ENCODE measurements at places on chromosomes 16 and 17.
A peak's percentile ranks its signal among the peaks of the same experiment; 100 is the strongest.

DNA sequence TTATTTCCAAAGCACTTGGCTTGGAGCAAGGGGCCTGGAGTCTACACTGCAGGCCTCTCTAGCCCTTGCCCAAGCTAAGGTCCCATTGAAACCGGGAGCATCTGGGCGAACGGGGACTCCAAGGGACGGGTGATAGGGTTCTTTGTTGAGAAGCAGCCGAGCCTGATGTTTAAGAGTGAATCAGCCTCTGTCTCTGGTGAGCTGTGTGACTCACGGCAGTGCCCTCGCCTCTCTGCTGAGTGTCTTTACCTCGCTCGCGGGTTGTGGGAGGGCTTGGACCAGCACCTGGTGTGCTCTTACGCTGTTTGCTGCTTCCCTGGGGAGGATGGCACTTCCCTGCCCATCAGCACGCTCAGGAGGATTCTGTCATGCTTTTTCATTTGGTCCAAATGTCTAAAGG is 1.3 kb downstream of the HGS start:
- no peak for DNase-seq

- DNase-seq = peak; percentile 77
Observed at GRCh38 chr16:592518-593306, 2.8 kb downstream of the RAB40C start.

DNA sequence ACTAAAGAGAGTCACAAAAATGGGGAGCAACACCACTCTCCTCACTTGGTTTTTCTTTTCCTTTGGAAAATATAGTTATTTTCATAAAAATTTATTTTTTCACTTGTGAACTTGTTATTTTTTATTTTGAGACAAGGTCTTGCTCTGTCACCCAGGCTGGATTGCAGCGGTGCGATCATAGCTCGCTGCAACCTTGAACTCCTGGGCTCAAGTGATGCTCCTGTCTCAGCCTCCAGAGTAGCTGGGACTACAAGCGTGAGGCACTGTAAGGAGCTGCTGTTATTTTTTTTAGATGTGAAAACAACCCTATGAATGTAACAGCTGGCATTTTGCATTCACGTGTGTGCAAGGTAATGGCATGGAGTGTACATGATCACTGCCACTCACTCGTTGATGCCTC is 24.9 kb downstream of the LRRC75A start:
- DNase-seq = no peak

GRCh38 chr16:11609474-11610120 is 22.9 kb upstream of the LITAF start:
- no peak for DNase-seq

DNA sequence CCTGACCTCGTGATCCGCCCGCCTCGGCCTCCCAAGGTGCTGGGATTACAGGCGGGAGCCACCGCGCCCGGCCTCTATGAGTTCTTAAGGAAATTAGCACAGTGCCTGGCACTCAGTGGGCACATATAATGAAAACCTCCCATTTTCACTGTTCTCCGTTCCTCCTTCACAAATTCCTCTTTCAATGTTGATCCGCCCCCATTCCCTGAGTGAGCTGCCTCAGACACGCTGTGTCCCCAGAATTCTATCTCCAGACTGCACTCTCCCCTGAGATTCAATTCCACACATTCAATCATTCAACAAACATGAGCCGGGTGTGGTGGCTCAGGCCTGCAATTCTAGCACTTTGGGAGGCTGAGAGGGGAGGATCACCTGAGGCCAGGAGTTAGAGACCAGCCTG is 7.0 kb downstream of the P2RX1 start:
- DNase-seq = no peak

DNA sequence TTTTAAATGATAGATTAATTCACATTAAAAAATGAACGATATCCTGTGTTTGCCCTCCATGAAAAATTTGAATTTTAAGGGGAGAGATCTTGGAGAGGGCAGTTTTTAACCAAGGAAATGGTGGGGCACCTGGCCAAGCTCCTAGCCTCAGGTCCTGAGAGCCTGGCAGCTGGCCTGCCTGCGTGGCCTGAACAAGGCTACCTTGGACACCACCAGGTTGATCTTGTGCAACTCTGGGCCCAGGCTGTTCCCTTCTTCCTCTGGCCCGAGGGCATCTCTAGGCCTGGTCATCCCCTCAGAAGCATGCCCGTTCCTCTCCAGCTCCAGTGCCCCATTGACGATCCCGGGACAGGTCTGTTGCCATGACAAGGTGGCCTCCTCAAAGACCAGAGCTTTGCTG is 33.4 kb upstream of the LONP2 start:
- DNase-seq = no peak

- no peak for DNase-seq
Observed at GRCh38 chr17:50589095-50589705, 28.7 kb downstream of the CACNA1G start.

GRCh38 chr16:26672206-26672605 is 394.5 kb upstream of the C16orf82 start:
- DNase-seq = no peak

DNA sequence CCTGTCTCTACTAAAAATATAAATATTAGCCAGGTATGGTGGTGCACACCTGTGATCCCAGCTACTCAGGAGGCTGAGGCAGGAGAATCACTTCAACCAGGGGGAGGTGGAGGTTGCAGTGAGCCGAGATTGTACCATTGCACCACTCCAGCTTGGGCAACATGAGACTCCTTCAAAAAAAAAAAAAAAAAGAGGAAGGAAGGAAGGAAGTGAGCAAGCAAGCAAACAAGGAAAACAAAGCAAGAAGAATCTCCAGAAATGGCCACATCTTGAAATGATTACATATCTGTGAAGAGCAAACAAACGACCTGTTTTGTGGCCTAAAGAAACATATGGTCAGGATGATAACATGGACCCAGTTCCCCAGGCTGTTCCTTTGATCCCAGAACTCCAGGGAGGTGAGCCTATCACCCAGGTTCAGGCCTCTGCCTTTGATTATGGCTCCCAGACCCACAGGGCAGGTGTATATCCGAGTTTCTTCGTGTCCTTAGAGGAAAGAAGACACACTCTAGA is 8.9 kb downstream of the ACOX1 start:
- DNase-seq = no peak

DNA sequence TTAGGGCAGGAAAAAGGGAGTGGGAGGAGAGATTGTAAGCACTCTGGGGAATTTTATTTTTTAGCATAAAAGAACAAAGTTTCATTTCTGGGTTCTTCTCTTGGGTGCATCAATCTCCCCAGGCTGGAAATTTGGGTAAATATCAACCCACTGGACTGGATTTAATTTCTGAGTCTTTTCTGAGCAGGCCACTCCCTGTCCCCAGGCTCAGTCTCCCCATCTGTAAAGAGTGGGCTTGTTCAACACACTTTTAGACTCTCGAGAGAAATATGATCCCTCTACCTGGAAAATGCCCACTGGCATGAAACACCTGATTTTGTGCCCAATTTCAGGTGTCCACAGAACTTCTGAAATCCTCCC is 617 bp upstream of the VTN start:
- no peak for DNase-seq

DNA sequence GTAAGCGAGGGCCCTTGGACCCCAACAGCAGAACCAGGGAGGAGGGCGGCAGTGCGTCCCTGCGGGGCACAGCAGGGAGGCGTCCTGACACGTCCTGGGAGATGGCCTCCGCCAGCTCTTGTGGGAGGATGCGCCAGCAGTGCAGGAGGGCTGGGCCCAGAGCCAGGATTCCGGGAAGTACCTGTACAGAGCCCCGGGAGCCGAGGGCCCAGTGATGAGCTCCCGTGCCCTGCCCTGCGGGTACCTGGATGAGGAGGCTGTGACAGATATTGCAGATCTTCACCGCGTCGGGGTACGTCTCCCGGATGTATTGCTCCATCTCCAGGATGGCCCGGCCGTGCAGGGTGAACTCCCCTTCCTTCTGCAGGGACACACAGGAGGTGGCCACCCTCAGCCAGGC is 23.1 kb downstream of the KDM8 start:
- DNase-seq = no peak

- peak; percentile 27 for DNase-seq
Observed at GRCh38 chr17:77011173-77012011, 129.4 kb upstream of the SEC14L1 start.

- no peak for DNase-seq
Observed at GRCh38 chr16:22030087-22030812, 22.3 kb downstream of the MOSMO start.

- no peak for DNase-seq
Observed at GRCh38 chr17:74749279-74750038, 1.0 kb downstream of the NHERF1 start.

GRCh38 chr16:89446136-89446974 is 44.0 kb downstream of the ANKRD11 start:
- no peak for DNase-seq

DNA sequence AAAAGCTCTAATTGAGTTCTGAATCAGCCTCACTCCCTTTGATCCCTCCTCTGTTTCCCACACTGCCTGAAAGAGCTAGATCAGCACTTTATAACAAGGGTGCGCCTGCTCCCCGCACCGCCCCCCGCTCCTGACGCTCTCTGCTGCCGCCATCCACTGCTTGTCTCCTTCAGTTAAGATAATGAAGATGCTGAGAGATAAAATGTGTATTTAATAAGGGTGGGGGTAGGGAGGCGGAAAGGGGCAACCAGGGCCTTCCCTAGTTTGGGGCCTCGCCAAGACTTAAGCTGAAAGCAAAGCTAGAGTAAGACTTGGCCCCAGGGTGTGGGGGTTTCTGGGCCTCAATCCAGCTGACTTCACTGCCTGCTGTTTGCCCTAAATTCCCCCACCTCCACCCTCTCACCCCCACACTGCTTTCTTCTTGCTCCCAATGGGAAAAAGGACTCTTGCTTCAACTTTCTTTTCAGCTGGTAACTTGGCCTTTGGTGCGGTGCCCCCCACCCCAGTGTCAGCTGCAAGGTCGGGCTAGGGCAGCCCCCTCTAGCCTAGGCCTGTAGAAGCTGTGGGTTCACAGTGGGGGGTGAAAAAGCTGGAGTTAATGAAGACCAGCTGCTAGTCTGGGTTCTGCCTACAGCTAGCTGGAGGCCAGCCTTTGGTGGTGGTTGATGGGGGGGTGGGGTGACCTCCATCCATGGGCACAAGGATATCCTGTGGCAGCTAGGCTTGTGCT is 1.8 kb upstream of the RARA start:
- DNase-seq = peak; percentile 27

DNA sequence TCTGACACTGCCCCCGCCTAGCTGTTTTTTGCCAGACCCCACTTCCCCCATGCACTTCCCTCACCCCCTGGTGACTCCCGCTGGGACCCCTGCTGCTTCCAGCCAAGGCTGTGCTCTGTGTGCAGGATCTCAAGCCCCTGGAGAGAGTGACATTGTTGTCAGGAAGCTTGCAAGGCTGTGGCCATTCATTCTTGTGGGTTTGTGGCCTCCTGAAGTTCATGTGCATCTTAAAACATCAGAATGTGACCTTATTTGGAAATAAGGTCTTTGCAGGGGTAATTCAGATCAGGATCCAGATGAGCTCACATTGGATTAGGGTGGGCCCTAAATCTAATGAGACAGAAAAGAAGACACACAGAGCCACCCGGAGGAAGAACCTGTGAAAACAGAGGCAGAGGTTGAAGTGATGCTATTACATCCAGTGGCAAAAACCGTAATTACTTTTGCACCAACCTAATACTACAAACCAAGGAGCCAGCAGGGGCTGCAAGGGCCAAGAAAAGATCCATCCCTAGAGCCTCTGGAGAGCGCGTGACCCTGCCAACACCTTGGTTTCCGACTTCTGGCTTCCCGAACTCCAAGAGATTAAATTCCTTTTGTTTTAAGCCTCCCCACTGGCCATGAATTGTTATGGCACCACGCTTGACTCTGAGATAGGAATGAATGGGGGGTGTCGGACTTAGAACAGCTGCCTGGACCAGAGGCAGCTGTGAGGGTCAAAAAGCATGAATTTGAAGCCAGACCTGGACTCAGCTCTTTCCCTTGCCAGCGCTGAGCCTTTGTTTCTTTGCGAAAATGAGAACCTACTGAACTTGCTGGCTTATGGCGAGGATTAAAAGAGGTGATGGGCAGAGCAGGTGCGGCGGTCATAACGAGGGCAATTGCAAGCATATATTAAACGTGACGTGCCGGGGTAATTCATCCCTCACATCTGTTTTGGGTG is 75.5 kb downstream of the BMERB1 start:
- no peak for DNase-seq

GRCh38 chr17:44293509-44294226 is 14.7 kb upstream of the RUNDC3A start:
- no peak for DNase-seq

DNA sequence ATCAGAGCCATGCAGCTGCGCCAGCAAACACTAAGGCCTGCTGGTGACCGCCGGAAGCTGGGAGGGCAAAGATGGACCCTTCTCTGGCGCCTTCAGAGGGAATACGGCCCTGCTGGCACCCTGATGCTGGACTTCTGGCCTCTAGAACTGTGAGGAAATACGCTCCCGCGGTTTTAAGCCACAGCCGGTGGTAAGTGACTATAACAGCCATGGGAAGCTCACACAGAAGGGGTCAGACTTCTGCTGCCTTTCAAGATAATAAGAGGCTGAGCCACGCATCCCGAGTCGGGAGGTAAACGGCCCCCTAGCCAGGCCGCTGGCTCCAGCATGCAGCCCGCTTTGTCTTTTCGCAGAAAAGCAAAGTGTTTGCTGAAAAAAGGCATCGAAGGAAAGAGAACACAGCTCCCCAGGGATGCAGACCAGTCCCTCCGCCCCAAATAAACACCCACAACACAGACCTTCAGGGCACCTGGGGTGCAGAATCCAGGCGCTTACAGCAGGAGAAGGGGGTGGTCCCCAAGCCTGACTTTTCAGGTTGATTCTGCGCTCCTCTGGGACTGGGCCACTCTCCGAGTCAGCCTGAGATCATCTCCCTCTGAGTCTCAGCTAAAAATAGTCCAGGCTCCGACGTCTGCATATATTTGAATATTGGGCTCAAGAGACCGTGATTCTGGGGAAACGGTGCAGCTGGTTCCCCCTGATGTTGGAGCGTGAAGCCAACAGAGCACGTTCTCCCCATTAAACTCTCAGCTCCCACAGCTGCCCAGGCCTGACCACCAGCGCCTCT is 89.7 kb downstream of the MGAT5B start:
- no peak for DNase-seq

DNA sequence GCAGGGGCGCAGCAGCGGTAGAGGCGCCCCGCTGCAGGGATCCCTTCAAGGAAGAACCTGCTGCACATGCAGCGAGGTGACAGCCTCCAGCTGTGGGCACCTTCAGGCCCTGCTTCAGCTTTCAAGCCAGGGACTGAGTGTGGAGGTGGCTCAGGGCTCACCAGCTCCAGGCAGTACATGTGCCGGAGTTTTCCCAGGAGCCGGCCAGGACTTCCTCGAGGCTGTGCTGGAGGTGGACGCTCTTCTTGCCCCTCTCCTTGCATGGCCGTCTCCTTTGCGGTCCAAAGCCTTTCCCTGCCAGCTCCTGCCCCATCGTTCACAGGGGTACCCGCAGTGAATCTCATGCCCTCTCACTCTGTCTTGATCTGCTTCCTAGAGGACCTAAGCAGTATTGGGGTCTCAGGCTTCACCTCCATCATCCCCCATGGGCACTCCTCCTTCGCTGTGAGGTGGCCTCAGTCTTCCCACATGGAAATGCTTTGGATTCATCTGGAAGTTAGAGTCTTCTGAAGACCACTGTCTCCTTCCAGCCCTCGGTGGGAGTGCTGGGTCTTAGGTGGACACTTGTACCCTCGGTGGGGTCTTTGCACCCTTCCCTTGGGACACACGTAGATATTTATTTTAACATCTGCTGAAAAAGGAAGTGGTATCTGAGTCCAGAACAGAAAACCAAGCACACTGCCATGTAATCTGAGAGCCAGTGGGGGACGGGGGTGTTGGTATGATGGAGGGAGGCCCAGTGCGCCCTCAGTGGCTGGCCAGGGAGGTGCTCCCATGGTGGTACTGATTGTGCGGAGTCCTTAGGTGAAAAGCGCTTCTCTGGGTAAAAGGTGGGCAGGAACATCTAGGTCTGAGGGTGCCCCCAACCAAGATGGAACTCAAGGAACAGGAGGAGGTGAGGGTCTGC is 7.0 kb downstream of the XYLT2 start:
- no peak for DNase-seq

All from Ammon's horn (tissue), 1 donor.